ENCODE measurements at places on chromosomes 12 and 14.

- DNase-seq, result no peak
Observed at GRCh38 chr12:19624491-19624890, 185.2 kb downstream of the AEBP2 start.

GRCh38 chr14:76811561-76811960, 1.1 kb downstream of the ANGEL1 start:
- DNase-seq, result no peak

DNA sequence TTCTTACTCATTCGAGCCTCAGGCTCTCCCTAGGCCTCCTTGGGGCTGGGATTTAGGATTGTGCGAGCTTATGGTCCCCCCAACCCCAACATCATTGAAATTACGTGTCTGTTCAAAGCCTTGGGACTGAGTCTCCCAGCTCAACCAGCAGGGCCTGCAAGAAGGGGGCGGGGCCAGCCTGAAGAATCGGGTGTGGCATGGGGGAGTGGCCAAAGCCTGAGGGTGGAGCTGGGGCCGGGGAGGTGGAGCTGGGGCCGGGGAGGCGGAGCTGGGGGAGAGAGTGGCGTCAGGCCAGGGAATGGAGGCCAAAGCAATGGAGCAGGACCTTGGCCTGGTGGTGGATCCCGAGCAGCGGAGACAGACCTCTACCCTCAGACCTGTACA, 24.3 kb upstream of the HSPB8 start:
- no peak for DNase-seq

- no peak for DNase-seq
Observed at GRCh38 chr12:26630546-26631027, 202.4 kb downstream of the ITPR2 start.

DNA sequence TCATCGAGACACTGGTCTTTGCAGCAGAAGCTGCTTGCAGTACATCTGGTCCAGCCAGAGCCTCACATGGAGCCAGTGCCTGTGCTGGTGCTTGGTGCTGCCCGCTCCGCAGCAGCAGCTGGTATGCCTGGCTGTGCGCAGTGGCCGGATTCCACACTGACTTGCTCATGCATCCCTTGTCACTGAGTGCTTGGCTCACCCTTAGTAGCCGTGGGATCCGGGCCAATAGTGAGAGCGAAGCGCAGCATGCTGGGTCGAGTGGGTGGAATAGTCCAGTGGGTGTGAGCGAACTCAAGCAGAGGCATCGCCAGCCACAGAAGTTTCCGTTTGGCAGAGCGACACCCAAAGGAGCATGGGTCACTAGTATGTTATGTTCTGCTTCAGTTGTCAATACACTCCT, 10.1 kb upstream of the FBXO33 start:
- no peak for DNase-seq

GRCh38 chr12:66598079-66598478, 80.8 kb downstream of the GRIP1 start:
- no peak for DNase-seq

DNA sequence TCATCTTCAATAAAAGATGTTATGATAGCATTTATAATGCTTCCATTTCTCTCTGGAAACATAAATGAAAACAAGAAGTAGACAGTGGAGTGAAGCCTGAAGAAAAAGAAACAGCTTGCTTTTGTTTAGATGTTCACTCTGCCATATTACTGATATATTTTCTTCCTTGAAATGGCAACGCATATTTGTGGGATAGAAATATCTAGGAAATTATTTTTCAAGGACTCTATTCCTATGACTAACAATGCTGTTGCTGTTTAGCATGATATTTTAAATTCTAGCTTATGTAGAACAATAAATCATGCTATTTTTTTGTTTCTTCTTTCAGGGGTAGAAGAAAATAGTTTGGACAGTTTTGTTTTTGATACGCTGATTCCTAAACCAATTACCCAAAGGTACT, 359.0 kb downstream of the NAV3 start:
- no peak for DNase-seq

DNA sequence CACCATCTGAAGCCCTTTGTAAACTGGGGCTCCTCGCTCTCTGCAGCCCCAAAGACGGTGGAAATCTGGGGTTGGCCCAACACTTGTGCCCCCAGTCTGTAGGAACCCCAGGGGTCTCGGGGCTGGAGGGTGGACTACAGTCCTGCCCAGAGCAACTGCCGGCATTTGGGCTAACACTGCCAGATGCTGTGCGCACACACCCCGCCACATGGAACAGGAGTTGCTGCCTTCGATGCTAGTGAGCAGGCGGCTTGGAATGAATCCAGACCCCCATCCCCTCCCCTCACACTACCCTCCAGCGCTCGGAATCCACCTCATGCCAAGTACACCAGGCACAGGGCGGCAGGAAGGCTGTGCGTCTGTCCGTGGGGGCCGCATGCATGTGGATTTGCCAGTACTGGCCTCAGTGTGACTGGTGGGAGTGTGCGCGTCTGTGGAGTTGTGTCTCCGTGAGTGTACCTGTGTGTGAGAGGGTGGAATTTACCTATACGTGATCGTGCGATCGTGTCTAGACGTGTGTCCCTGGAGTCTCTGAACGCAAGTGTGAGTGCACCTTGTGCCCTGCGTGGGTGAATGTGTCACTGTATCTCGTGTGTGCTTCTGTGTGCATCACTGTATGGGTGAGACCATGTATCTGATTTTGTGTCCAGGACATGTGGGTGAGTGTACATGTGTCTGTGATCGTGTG, 5.1 kb downstream of the LHX5 start:
- DNase-seq, result no peak

DNA sequence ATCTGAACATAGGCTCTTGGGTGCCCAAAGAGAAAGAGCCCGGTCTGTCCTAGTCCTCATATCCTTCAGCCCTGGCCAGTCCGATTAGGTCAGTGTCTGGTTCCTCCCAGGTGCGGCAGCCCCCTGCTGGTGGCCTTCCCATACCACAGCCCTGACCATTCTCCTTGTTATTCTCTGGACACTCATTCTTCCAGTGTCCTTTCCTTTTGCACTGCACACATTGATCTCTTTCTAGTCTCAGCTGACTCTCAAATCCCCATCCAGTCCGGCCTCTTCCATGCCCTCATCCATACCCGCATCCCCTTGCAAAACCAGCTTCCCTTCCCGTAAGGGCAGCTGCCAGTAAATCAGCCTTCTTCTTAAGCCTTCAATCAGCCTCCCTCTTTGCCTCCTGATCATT, 1316.3 kb downstream of the TMEM121 start:
- DNase-seq, result no peak

GRCh38 chr12:51744235-51744634, 104.3 kb downstream of the FIGNL2 start:
- no peak for DNase-seq

DNA sequence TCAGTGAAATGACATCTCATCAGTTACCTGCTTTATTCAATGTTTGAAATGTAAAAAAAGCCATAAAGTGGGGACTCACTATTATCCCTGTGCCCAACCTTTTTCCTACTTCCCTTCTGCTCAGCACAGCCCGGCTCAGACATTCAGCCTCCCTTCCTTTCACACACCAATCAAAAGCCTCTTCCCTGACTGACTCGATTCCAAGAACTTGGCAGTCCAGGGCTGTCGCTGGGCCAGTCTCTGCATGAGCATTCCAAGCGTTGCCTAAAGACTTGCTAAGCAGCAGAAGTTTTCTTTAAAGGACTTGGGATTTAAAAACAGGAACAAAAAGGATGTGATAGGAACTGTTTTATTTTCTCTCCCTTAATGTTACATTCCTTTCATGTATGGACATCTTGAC, 22.7 kb downstream of the ITPR2 start:
- DNase-seq, result no peak

GRCh38 chr14:60515511-60516289, 6.8 kb downstream of the SIX6 start:
- DNase-seq, result no peak

DNA sequence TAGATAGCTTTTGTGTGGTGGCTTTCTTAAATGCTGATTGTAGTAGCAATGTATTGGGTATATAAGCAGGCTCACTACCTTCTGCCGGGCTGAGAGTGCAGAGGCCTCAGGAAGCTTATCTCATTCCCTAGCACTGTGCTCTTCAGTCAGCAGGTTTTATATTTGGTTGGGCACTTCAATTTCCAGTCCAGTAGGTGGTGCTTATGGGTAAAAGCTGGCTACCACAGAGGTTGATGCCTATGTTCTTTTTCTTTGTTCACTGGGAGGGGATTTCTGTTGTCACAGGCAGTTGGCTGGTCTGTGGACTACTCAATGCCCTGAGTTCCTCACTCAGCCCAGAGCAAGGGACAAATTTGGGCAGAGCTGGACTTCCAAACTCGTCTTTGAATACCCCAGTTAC, 43.0 kb upstream of the GLIPR1 start:
- DNase-seq, result no peak

- no peak for DNase-seq
Observed at GRCh38 chr14:51516706-51517395, 134.9 kb upstream of the FRMD6 start.

DNA sequence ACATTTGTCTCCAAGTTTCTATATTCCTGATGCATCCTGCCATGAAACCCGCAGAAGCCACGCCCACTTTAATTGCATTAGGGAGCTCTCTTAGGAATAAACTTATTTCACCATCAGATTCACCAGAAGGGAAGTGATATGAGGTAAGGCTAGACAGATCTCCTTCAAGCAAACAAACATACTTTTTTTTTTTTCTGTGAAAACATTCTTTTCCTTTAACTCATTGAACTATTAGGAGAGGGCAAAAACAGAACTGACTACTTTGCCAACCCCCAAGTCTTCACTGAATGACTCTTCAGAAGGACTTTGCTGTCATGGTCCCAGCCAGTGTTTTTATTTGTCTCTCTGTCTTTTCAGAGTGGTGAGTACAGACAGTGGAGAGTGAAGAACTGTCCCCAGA, 48.4 kb downstream of the GTF2A1 start:
- DNase-seq, result no peak

- DNase-seq, result no peak
Observed at GRCh38 chr12:117363056-117363662, 1.7 kb upstream of the NOS1 start.

DNA sequence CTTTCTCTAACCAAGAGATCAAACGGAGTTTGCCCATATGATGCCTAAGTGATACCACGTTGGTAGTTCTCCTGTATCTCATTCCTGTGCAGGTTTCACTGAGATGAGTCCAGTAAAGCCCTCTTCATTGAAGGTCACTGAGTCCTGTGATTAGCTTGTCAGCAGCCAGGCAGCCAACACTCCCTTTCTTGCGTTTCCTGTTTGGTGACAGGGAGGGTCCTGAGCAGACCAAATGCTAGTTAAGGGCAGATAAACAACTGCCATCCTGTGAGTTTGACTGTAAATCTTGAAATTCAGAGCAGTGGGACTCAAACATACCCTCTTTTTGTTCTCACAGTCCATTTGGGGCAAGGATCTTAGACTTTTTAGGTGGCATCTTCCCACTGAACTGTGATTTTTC, 39.4 kb downstream of the ZNF641 start:
- DNase-seq, result no peak

DNA sequence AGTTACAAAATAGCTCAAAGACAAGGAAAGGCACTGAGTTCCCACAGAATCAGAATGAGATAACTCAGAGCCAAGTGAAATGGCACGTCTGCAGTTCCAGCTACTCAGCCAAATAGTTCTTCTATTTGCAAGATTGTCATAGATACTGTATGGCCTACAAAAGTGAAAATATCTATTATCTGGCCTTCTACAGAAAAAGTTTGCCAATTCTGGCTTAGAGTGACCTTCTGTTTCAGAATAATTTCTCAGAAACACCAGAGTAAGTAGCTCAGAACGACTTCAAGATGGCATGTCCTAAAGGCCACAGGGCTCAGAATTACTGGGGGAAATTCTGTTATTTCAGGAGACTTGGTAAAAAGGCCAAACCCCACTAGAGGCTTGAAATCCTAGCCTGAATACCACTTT, 10.7 kb upstream of the RTRAF start:
- DNase-seq, result no peak

Measured in Panc1 (cell line).